ENCODE measurements at places on chromosomes 5 and 9.

DNA sequence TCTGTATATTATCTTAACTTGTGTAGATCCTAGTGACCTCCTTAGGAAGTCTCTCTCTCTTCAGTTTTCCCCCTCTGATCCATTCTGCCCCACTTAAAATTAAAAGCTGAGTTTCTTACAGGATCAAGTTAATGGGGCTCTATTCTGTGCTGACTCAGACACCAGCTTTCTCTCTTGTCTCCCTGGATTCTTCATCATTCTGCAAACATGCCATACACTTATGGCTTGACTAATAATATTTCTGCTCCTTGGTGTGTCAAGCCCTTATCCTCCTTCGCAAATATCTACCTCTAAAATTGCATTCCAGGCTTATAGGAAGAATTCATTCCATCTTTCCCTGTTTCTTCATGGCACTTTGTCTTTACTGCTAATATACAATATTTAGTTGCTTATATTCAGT, 18.1 kb downstream of the LRRC70 start:
- DNase-seq: no peak

DNA sequence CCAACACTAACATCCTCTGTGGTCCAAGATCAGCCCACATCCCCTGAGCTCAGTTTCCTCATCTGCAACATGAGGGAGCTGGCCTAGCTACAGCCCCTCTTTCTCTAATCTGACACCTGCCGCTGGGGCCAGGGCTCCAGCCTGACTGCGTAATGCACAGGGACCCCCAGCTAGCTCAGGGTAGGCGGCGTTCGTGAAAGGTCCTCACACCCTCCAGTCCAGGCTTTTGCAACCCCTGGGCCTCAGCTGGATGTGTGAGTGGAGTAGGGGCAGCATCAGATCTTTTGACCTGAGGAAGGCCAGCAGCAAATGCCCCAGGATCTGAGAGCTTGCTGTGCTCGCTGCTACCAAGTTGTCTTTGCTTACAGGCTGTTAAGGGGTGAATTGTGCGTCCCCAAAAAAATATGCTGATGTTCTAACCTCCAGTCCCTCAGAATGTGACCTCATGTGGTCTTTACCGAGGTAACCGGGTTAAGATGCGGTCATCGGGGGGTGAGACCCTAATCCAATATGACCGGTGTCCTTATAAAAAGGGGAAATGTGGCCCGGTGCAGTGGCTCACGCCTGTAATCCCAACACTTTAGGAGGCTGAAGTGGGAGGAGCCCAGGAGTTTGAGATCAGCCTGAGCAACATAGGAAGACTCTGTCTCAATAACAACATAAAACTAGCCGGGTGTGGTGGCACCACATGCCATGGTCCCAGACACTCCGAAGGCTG, 47.8 kb downstream of the PLPP7 start:
- DNase-seq: no peak

DNA sequence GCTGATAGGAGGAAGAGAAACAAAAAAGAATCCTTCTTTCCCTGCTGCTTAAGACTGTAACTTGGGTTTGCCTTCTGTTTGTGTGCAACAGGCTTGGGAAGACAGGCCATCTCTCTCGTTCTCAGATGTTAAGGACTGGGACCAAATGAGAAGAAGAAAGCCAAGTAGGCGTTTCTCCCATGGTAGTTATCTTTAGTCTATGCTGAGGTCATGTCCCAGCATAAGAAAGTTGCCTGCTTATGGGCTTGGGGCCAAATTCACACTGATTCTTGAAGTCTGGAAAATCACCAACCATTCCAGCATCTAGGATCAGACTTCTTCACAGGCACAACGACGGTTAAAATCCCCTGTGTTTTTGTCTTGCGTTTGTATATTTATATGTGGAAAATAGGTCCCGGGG, 44.2 kb upstream of the PALM2AKAP2 start:
- no peak for DNase-seq

DNA sequence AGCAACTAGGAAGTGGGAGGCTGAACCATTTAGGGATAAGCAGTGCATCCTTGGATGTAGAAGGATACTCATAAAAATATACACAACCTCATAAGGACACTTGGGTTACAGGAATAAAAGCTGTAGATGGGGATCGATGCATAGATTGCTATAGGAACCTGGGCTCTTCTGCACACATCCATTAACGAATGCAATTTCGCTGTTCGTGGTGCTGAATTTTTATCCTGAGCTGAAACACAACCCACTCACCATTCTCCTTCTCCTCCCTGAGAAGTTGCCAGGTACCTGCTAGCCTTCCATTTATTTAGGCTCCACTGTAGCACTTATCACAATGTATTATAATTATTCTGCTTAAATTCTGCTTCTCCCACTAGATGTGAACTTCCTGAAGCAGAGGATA, 320.6 kb upstream of the BRINP1 start:
- DNase-seq: no peak

Measured in amygdala (tissue), 56 donors.